Neural progenitor cell (in vitro differentiated cells): ENCODE measurements at places on chromosomes 6 and 20.

DNA sequence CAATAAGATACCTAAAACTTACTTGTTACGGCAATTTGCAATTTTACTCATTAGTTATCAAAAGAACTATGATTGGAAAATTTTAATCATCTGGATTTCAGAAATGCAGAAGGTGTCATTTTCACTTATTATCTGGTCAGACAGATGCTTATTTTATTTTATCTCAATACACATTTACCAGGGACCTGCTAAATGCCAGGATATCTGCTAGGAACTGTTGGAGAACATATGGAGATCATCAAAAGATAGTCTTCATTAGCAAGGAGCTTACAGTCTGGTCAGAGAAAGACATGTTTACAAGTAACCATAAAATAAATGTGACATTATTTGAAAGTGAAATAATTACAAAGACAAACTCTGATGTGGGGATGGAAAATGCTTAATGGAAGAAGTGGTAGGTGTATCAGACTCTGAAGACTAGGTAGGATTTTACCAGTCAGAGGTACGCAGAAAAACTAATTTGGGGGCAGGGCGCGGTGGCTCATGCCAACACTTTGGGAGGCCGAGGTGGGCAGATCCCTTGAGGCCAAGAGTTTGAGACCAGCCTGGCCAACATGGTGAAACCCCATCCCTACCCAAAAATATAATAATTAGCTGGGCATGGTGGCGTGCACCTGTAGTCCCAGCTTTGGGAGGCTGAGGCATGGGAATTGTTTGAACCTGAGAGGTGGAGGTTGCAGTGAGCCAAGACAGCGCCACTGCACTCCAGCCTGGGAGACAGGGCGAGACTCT lies 137.8 kb downstream of the MYB start:
- no peak for DNase-seq

DNA sequence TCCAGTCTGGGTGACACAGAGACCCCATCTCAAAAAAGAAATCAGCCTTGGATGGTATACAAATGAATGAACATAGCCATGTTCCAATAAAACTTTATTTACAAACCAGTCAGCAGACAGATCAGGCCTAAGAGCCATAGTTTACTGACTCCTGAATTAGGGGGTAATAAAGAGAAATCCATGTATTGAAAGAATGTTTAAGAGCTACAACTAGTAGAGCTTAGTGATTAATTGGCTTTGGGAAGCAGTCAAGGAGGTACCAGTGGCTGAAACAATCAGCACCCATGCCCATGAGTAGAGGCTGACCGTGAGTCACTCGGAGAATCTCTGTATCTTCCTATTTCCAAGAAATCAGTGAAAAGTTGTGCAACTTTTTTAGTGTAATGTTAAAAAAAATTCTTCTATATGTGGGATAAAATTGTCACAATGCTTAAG lies 223.6 kb upstream of the RREB1 start:
- DNase-seq, result no peak

GRCh38 chr6:112037783-112038216 lies 16.1 kb upstream of the CCN6 start:
- no peak for DNase-seq

GRCh38 chr6:149318581-149319286 lies 1.2 kb downstream of the TAB2 start:
- DNase-seq, result peak; percentile 38

GRCh38 chr20:62018437-62019143 lies 47.1 kb downstream of the TAF4 start:
- no peak for DNase-seq

GRCh38 chr6:109238396-109238795 lies 143.1 kb downstream of the CEP57L1 start:
- DNase-seq, result no peak

DNA sequence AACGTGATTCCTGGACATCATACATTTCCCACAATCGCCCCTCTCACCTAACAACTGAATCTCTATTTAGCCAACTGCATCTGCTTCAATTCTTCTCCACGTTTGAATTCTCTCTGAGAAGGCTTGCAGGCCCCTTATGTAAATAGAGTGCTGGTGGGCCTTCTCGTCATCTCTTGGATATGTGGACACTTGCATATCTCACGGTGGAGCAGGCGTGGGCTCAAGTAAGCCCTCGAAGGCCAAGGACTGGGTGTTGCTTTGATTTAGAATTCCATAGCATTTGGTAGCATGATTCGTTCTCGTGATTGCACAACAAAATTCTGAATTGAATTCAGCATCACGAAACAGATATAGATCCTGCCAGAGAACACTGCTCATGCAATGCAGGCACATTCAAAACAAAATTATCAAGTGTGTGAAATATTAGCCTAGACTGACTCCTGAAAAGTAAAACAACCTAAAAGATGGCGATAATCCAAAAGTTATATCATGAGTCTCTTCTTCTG lies 613.6 kb downstream of the TFAP2A start:
- no peak for DNase-seq

GRCh38 chr6:170188571-170189001 lies 102.3 kb downstream of the DLL1 start:
- no peak for DNase-seq

DNA sequence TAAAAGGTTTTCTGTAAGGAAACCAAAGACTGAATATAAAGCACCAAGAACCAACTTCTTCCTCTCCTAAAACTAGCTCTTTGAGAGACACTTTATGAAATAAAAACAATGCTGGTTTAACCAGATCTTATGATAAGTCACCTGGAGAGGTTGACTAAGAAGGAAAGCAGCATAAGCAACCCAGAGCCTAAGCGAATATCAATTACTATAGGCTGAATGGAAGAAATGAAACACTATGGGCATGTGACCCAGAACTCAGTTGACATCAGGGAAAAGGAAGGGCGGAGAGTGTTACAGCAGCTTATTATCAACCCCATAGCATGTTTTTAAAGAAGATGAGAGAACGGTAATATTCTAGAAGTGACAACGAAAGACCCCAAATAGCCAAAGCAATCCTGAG lies 94.1 kb upstream of the STMND1 start:
- DNase-seq, result no peak

- peak; percentile 55 for DNase-seq
These were observed 107.4 kb downstream of the TRIM27 start for GRCh38 chr6:28816339-28816908.

DNA sequence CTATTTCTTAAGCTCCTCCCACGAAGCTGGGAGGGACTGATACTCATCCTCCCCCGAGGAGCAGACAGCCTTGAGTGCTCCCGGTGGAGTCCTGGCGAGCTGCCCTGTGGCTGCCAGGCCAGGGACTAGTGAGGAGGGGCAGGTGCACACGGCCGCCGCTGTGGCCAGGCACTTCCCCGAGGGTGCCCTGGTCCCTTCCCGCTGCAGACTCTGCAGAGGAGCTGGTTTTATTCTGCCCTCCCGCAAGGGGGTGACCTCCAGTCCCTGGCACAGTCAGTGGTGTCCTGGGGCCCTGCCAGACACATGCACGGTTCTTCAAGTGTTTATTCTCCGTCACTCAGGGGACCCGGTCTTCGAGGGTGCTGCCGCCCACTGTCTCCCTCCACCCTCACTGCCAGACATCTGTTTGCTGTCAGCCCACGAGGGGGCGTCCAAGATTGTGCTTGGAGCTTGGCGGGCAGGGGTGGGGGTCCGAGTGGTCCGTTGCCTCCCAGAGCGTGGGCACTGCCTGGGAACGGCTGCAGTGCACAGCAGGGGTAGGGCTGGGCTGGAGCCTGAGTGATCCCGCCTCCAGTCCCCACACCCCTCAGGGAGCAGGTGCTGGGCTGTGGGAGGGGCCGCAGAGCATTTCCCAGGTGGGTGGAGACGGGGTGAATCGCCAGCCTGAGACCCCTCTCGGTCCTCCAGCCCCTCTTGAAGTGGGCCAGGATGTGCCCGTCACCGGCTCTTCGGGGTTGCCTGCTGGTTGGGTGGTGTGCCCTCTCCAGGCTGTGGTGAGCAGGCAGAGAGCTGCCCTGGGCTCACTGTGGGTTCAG lies 3.1 kb upstream of the CABLES2 start:
- DNase-seq, result peak; percentile 84

DNA sequence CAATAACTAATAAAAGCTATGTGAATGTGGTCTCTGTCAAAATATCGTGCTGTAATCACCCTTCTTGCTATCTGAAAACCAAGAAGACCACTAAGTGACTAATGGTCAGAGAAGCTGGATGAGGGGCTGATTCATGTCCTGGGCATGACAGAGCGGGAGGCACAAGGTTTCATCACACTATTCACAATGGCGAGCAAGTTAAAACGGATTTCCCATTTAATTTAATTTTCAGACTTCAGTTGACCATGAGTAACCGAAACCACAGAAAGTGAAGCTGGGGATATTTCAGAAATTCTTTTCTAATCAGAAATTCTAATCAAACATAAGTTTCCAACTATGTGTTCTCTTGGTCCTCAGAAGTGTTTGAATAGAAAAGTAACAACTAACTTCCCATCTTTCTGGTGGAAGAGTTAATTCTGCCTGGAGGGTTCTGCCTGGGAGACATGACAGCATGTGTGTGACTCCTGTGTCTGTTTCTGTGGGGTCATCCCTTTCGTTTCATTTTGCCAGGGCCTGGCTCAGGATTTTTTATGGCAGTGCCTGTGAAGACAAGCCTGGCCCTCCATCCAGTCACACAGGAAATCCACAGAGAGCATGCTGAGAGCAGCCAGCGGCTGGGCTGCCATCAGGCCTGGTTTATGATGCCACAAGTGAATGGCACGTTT lies 98.9 kb downstream of the FAM120B start:
- DNase-seq, result no peak

DNA sequence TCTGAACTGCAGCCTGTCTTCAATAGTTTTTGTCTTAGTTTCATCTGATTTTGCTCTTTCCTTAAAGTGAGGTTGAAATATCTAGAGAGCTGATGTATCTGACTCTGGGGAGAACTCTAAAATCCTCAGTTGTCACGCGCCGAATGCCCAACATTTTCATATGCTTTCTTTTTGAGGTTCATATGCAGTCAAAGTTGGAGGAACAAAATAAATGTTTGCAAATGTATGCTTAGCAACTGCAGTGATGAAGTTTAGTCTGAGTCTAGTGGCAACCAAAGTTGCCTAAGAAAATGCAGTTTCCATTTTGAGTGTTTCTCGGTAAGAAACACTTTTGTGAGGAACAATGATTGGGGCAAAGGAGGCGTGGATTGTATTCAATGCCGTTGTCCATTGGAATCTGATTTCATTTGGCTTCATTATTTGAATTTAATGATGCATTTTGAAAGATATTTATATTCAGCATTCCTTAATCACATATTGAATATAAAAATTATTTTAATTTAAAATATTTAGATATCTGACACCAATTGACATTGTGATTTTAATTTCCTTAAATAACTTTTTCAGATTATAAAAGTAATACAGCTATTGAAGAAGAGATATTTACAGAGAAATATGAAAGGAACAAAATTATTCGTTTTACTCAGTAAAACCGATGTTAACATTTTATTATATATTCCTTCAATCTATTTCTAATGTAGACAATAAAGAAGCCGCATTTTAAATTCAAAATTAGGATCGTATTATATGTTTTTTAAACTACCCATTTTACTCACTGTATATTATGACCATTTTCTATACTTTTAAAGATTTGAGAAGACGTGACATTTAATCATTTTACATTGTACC lies 122.0 kb downstream of the PLEKHG1 start:
- DNase-seq, result no peak

DNA sequence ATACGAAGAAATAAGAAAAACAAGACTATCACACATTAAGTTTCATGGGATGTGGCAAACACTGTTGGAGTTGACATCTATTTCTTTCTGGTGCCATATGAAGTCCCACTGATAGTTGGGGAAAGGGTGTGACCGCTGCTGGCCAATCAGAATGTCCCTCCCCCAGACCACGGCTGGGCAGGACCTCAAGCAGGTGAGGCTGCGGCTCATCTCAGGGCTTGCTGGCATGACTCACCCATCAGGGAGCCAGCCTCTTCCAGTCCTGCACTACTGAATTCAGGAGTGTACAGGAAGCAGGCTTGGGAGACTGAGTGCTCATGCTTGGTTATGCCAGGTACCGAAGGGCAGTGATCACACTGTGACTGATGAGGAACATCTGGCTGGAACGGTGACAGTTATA lies 18.9 kb downstream of the PREP start:
- no peak for DNase-seq

DNA sequence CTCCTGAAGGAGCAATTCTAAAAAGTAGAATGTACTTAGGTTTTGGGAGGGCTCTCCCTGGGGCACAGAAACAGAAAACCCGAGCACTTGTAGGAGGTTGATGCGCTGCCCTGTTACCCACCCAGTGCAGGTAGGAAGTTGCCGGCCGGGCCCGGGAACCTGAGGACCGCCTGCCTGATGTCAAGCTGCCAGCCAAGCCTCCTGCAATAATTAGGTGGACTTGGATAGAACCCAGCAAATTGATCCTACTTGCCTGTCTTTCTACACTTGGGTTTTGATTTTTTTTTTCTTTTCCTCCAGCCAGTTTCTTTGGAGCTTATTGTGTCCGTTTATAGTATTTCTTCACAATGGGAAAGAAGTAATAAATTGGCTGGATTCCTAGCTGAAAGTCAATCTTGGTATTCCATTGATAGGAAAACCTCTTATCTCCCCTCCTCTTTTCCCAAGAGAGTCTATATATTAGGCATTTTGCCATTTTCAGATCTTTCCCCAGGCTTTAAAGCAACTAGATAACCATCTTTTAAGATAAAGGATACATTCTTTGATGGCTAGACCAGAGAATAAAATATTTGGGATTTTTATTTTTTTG lies 78.3 kb upstream of the FYN start:
- DNase-seq, result no peak

- no peak for DNase-seq
These were observed 101.1 kb downstream of the HIVEP1 start for GRCh38 chr6:12113190-12113577.

GRCh38 chr6:89023591-89024441 lies 56.7 kb upstream of the PNRC1 start:
- DNase-seq, result no peak

DNA sequence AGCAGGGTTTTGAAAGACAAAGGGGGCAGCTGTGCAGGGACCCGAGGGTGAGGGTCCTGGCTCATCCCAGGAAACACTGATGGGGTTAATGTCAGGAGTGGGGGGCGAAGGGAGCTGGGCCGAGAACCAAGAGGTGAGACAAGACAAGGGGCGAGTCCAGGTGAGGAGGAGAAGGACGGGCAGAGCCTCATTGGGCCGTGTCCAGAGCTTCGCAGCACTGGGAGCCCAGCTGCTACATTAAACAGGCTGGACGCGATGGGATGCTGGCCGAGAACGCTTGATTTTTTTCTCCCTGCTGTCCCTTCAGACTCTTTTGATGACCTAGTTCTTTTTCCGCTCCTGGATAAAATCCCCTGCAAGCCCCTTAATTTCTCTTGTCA lies 172.8 kb upstream of the SNX9 start:
- DNase-seq, result no peak

- no peak for DNase-seq
These were observed 60.3 kb upstream of the DEK start for GRCh38 chr6:18324706-18325042.

- no peak for DNase-seq
These were observed 237.9 kb downstream of the HDGFL1 start for GRCh38 chr6:22807261-22807660.

GRCh38 chr6:53984163-53984562 lies 127.1 kb upstream of the MLIP start:
- DNase-seq, result no peak
